Stimulated activated CD4-positive, alpha-beta T cell treated with anti-CD3 and anti-CD28 coated beads, TNF-alpha, amount 100 ng/mL, for 24 hours (primary cell): ENCODE measurements at places on chromosomes 3 and 15.
A peak's percentile ranks its signal among the peaks of the same experiment; 100 is the strongest.

- no peak for DNase-seq
These were observed 15.4 kb downstream of the HOMER2 start for GRCh38 chr15:82936966-82937711.

GRCh38 chr15:41870689-41871081 is 23.2 kb downstream of the SPTBN5 start:
- peak; percentile 31 for DNase-seq

GRCh38 chr3:123048480-123049237 is 18.2 kb upstream of the PDIA5 start:
- no peak for DNase-seq

DNA sequence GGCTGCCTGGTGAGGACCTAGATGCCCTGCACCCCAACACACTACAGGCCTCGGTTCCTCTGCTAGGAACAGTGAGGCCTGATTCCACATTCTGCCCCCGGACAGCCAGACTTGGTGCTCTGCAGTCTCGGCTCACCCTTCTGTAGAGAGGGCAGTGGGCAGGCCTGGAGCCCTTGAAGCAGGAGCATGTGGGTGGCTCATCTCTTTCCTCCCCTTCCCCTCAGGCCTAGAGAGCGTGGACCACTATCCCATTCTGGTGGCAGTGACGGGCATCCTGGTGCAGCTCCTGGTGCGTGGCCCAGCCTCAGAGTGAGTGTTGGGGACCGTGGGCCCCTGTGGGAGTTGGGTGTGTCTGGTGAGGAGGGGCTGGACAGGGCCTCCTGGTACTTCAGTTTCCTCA is 3.3 kb downstream of the AMIGO3 start:
- DNase-seq = no peak

DNA sequence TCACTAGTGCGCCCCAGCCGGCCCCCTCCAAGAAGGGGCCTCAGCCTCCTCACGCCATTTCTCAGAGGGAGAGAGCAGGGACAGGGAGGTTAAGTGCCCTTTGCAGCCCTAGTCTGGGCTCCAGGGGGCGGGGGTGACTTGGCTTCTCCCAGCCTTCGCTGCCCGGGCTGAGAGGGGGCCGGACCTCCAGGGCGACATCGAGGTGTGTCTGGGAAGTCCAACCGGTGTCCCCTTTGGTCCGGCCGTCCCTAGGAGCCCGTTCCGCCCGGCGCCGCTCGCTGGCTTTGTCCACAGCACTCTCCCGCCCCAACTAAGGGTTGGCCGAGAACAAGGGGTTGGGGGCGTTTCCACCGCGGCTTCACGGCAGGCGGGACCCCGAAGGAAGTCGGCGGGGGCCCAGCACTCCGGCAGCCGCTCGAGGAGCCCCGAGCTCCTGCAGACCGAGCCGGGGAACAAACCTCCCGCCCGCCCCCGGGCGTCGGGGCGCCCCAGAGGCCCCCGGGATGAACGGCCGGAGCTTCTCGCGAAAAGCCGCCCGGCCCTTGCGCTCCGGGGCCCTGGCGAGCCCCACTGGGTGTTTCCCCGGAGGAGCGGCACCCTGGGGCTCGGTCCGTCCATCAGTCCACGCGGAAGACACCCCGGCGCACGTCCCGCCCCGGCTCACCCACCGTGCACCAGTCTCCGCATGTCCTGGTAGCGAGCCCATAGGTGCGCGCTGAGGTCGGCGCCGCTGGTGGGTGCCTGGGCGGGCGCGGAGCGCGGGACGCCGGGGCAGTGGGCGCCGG is 627 bp downstream of the NT5DC2 start:
- no peak for DNase-seq

DNA sequence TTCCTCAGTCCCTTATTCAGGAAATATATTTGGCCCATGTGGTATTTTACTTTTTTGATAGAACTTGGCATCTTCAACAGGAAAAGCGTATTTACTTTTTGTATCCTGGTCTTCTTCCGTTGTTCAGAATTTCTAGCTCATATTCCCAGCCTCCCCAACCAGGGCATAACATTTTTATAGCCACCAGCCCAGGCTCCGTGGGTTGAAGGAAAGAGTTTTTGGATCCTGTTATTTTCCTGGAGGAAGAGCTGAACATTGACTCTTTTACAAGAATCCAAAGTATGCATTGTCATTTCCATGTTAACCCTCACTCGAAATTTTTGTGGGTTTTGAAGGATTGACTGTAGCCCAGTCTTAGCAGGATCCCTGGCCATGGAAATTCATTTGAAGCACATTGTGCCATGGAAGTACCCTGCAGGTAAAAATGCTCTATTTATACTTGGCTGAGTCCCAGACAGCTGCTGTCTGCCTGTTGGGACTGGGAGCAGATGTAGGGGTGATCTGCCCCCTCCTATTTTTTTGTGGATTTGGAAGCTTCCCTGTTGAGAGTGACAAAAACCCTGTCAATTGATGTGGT is 98.8 kb downstream of the AKAP13 start:
- DNase-seq = no peak

DNA sequence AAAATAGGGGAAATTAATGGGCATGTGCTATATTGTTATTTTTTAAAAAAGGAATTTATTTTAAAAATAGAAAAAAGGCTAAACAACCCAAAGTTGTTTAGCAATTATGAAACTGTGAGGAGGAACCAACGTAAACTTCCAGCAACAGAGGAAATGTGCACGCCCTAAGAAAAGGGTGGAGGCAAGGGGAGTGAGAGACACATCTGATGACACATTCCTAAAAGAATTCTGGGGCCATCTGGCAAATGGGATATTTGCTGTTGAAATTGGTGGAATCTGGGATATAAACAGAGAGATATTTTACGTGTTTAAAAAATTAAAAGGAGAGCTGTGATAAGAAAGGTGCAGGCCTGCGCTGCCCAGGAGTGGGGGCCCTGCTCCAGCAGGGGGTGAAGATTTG is 50.8 kb upstream of the MUC13 start:
- DNase-seq = no peak

DNA sequence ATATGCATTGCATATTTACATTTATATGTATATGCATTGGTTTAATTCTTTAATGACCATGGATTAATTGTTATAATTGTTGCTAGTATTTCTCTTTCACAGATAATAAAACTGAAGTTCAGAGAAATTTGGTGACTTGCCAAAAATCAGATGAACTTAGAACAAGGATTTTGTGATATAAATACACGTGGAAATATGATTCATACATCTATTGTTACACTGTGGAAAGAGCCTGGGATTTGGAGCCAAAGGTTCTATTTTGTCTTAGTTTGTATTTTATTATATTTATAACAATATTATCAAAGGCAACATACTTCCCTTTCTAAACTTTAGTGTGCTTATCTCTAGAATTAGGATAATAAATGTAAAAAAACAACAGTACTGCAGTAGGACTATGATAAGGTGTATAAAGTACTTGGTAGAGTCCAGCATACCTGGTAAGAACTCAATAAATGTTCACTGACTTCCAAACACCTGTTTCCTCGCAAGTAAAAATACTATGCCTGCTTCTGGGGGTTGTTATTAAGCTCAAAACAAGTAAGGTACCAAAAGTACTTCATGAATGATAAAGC is 342.9 kb downstream of the THSD4 start:
- DNase-seq = no peak

DNA sequence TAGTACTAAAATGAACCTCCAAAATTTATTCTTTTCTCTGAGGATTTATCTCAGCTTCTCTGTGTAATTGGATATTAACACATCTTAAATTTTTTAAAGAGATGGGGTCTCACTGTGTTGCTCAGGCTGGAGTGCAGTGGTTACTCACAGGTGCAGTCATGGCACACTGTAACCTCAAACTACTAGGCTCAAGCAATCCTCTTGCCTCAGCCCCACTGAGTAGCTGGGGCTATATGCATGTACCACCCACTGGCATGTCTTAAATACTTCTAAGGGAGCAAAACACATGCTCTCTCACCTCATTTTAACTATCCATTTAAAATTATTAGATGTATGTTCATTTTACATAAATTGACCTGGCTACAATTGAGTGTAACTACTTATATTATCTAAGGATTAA is 11.3 kb upstream of the TMEM87A start:
- DNase-seq = no peak

DNA sequence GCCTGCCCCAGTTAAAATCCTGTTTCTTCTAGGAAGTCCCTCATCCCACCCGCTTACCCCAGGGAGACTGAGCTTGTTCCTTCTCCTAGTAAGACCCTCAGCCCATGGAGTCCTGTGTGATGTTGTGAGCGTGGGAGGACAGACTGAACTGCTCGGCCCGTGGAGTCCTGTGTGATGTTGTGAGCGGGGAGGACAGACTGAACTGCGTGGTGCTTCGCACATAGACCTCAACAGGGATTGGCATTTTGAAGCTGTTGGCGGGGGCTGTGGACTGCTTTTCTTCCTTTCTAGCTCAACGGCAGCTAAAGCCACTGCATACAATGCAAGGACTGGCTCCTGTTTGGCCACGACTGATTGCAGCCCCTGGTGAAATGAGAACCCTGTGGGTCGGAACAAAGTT is 1.6 kb upstream of the SPTBN5 start:
- DNase-seq = no peak

GRCh38 chr3:155682426-155683343 is 62.2 kb downstream of the PLCH1 start:
- DNase-seq = no peak

DNA sequence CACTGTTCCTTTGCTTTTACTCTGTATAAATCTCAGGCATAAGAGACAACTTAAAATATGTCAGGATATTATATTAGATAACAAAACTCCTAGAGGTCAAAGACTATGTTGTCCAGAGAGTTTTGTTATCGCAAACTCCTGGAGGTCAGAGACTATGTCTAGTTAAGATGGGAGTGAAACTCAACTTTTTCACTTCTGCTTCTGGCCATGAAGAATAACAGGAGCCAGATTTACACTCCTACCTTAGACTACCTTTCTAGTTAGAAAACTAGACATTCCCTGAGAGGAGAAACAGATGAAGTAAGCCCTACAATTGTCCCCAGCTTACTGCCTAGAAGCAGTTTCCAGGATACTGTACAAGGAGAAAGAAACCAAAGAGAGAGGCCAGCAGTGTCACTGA is 255.4 kb upstream of the UBE2E1 start:
- DNase-seq = no peak

GRCh38 chr3:125594125-125594524 is 1.2 kb downstream of the OSBPL11 start:
- no peak for DNase-seq

GRCh38 chr15:59686389-59686788 is 2.7 kb downstream of the BNIP2 start:
- no peak for DNase-seq

GRCh38 chr3:140711390-140712035 is 33.6 kb downstream of the TRIM42 start:
- DNase-seq = no peak

GRCh38 chr3:39448506-39449233 is 18.8 kb upstream of the MOBP start:
- DNase-seq = no peak

DNA sequence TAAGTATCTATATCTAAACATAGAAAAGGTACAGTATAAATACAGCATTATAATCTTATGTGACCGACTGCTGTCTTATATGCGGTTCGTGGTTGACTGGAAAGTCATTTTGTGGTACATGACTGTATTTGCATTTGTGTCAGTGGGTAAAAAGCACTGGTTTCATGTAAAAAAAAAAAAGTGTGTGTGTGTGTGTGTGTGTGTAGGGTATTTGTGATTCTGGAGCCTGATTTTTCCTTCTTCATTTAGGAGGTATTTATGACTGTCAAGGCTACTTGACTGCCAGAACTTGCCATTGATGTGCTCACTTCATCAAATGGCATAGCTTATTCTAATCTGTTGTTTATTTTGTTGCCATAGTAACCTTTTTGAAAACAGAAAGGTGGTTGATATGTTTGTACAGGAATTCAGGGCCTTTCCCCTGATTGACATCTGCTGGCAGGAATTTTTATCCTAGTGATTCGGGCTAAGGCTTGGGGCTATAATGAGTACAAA is 63.2 kb downstream of the AKAP13 start:
- DNase-seq = no peak

- no peak for DNase-seq
These were observed 20.1 kb upstream of the FSTL1 start for GRCh38 chr3:120470870-120471269.

- DNase-seq = no peak
These were observed 665.0 kb downstream of the PDCD6IP start for GRCh38 chr3:34463414-34463813.

GRCh38 chr15:56758770-56759449 is 25.6 kb upstream of the ZNF280D start:
- no peak for DNase-seq

- DNase-seq = no peak
These were observed 33.8 kb upstream of the FAH start for GRCh38 chr15:80118956-80119355.

GRCh38 chr3:126129398-126129891 is 45.5 kb upstream of the SLC41A3 start:
- no peak for DNase-seq

- no peak for DNase-seq
These were observed 181.2 kb upstream of the TTC14 start for GRCh38 chr3:180420804-180421203.

GRCh38 chr3:98553753-98554152 is 22.0 kb downstream of the GPR15 start:
- no peak for DNase-seq

DNA sequence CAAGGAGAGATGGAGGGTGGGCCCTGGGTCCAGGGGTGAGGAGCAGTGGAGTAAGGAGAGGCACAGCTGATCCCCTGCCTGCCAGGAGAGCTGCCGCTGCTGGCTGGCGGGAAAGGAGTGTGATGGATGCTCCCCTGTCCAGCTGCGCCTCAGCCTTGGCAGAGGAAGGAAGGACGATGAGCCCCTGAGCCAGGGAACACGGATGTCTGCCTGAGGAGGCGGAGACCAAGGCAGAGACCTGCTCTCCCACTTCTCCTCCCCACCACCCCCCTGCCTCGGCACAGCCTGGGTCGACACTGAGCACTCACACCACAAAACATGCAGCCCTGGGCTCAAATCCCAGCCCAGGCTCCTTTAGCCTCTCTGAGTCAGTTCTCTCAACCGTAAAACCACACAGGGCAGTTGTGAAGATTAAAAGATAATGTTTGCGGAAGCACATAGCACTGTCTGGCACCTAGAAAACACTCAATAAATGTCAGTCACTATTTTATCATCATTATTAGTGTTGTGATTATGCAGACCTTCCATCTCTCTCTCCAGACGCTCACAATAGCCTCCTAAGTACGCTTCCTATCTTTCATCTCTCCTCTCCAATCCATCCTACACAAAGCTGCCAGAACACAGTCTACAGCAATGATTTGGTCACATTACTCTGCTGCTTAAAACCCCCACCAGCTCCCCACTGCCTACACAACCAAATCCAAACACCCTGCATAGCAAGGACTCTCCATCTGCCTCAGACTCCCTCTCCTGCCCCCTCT is 52.2 kb downstream of the SEMA5B start:
- DNase-seq = peak; percentile 6

GRCh38 chr15:90471769-90472168 is 58.0 kb upstream of the CRTC3 start:
- no peak for DNase-seq

GRCh38 chr15:77853910-77854309 is 221.2 kb upstream of the LINGO1 start:
- no peak for DNase-seq
